ENCODE measurements at places on chromosomes 2 and 18.
A peak's percentile ranks its signal among the peaks of the same experiment; 100 is the strongest.

DNA sequence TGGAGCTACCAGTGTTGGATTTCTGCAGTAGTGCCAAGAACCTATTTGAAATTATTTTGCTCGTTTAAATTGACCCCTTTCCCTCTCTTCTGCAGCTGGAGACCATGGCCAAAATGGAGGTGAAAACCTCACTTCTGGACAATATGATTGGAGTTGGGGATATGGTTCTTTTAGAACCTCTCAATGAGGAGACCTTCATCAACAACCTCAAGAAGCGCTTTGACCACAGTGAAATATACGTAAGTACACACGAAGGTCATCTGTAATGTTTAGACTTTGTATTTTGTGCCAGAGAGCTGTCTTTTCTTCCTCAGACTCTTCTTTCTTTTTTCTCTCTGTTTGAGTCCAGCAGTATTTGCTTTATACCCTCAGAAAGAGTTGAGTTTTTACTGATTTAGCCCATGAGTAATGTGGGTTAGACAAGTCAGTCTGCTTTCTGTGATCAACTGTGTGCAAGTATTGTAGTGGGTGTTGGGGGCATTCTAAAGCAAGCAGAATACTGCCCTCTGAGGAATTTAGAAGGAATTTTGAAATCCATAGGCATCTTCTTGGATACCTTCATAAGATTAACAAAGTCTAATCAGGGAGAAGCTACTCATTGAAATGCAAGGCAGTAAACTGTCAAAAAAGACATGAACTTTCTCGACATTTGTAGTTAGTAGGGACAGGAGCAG lies 31.7 kb downstream of the MYO1B start:
- DNase-seq = no peak

DNA sequence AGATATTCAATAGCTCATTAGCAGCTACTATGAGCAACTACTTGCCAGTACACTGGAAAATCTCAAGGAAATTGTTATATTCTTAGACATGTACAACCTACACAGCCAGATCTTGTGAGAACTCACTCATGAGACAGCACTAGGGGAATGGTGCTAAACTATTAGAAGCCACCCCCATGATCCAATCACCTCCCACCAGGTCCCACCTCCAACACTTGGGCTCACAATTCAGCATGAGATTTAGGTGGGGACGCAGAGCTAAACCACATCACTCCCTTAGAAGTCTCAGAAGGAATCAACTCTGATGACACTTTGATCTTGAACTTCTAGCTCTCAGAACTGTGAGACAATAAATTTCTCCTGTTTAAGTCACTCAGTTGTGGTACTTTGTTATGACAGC lies 418.3 kb upstream of the SPHKAP start:
- no peak for DNase-seq

- peak; percentile 54 for DNase-seq
These were observed 148.7 kb downstream of the CABLES1 start for GRCh38 chr18:23283916-23284430.

DNA sequence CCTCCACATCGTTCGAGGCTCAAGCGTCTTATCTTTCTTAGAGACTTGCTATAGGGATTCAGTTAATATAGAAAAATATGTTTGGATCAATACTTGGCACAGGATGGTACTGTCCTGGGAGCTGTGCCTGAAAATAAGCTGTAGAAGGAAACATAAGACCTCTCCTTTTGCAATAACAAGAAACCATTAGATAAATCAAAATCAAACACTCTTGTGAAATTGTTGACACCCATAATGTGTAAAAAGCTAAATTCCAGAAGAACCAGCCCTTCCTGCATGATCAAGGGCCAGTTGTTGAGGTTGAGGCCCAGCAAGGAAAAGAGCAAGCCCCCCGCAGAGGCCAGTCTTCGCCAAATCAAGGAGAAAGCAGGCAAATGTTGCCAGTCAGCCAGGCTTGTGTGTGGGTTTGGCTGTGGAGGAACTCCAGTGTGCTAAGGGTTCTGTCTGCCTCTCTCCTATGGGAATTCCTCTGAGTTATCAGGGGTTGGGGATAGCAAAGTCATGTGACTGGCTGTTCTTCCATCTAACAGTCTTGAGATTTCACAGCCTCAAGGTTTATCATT lies 185.7 kb downstream of the ACKR3 start:
- DNase-seq = no peak
